Spinal cord (tissue), 10 donors: ENCODE measurements at places on chromosomes 5 and 9. TPM values are rescaled to one million over a fixed set of nuclear protein-coding genes. Genes with fewer than 3 reads are reported as not detected.

Gene SHOC1
- total RNA-seq, result not detected

Gene IARS1
- total RNA-seq, result 229 TPM

DNA sequence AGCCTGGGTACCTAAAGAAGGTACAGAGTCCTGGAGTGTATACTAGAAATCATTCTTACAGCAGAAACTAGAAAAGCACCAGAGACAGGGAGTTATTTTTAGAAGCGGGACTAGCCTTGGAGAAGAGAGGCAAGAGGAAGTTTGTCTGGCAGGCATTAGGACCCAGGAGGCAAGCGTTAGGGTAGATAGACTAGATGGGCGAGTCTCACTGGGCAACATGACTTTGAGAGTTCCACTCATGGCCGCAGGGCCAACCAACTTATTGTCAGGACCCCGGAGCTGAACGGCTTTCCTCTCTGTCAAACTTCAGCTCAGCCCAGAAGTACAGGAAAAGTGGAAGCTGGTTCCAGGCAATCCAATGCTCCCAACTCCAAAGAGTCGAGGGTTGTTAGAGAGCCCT, 34.1 kb upstream of the NPR3 start:
- no peak for DNase-seq

Gene PPP3R2
- 0.61 TPM for total RNA-seq

Gene FGFR4
- 1.1 TPM for total RNA-seq

DNA sequence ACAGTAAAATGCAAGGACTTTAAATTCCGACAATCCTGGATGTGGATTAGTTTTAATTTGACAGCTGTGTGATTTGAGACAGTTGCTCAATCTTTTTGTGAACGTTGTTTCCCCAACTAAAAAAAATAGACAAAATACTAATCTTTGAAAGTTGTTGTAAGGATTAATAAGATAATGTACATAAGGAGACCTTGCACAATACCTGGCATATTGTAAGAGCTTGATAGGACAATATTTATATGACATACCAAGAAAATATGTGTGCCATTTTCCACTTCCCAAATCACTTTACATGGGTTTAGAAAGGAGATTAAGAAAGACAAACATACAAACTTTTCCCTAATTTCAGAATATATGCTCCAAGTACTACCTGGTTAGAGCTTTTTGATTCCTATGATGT, 25.3 kb downstream of the ARRDC3 start:
- DNase-seq, result no peak

Gene TRPM3
- total RNA-seq, result 57.1 TPM

GRCh38 chr5:151492729-151493128, 45.3 kb downstream of the SLC36A1 start:
- DNase-seq, result no peak
